Activated naive CD4-positive, alpha-beta T cell (primary cell): ENCODE measurements at places on chromosomes 7 and 10.

DNA sequence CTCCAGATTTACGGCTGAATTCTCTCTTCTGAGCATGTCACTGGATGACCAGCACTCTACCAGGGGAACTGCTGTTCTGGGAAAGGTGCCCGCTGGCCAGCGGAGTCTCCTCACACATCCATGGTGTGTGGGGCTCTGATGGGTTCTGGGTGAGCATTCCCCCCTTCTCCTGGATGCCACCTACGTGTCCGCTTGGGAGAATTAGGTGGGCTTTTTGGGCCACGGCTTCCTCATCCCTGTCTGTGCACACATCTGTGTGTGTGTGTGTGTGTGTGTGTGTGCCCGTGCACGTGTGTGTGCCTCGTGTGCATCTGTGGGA lies 163.0 kb downstream of the DNAJB6 start:
- no peak for DNase-seq

DNA sequence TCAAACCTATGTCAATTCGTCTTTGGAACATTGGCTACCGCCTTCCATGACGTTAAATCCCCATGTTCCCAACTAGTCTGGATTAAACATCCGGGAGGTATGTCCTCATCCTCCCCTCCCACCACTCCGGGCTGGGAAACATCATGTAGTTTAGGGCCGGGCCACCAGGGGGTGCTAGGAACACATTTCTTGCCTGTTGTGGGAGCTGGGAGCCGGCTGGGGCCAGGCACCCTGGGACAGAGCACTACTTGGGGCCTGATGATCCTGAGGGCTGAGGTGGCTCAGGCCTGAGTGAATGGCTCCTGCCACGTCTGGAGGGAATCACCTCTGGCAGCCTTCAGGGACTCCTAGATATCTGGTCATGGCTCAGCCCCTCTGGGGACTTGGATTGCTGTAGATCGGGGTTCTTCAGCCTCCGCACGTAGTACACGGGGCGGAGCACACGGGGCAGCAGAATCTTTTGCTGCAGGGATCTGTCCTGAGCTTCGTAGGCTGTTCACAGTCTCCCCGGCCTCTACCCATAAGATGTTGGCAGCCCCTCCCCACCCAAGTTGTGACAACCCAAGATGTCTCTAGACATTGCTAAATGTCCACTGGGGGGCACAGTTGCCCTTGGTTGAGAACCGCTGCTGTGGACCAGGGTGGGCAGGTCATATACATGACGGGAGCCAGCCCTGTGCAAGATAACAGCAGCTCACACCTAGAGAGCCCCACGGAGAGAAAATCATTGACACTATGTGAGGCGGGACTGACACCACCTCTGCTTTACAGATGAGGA lies 141.2 kb upstream of the ZNF716 start:
- DNase-seq: no peak

GRCh38 chr10:92304061-92304460 lies 13.1 kb downstream of the MARCHF5 start:
- DNase-seq: no peak

GRCh38 chr7:1845536-1846311 lies 175.6 kb downstream of the ELFN1 start:
- DNase-seq: no peak

DNA sequence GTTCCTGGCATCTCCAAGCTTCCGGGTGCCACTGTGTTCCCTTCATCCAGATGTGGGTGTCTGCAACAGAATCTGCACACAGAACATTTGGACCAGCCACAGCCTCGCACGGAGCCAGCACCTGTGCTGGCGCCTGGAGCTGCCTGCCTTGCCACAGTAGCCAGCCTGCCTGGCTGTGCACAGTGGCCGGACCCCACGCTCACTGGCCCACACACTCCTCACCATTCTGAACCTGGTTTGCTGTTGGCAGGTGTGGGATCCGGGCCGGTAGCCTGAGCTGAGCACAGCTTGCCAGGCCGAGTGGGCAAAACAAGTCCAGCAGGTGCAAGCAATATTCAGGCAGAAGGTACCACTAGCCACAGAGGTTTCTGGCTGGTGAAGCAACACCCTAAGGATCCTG lies 7.6 kb upstream of the KLHL7 start:
- no peak for DNase-seq

- no peak for DNase-seq
These were observed 1.9 kb downstream of the GALNT17 start for GRCh38 chr7:71133856-71134255.

- no peak for DNase-seq
These were observed 90.9 kb upstream of the SMNDC1 start for GRCh38 chr10:110395350-110396283.

DNA sequence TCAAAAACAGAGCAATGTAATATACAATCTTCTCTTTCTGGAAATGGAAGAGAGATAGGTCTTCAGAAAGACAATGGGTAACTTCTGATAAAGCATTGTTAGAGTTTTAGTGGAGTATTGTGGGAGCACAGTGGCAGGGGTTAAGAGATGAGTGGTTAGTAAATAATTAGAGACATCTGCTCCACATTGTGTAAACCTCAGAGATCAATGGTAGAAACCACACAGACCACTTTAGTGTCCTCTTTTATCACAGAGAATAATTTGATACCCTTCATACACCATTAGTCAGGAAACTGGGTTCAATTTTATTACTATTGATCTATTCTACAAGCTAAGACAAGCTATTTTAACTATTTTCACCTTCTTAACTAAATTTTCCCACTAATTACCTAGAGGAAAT lies 35.9 kb upstream of the MAGI2 start:
- DNase-seq: no peak

DNA sequence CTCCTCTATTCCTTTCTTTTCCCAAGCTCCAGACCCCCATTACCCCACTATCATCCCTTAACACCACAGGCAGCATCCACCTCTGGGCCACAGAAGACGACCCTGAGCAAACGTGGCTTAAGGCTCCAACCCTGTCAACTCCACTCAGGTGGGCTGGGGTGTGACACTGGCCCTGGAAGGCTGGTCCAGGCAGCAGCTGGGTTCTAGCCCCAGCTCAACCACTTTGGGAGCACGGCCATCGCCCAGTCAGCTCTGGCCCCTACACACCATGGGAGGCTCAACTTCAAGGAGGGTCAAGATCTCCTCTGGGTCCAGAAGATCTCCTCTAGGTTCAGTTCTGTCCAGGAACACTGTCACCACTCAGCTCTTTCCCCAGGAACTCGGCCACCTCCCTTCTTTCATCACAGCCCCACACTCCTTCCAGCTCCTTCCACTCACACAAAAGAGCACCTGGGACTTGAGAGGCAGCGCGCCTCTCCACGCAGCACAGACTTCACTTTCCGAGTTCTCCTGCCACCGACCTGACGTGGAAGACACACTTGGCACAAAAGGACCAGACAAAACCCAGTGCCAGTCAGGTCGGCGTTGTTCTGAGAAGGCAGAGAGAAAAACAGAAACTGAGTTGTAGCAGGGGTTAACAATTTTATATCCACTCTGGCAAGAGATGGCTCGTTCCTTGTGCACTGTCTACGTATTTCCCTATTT lies 84.1 kb downstream of the CTBP2 start:
- DNase-seq: no peak

DNA sequence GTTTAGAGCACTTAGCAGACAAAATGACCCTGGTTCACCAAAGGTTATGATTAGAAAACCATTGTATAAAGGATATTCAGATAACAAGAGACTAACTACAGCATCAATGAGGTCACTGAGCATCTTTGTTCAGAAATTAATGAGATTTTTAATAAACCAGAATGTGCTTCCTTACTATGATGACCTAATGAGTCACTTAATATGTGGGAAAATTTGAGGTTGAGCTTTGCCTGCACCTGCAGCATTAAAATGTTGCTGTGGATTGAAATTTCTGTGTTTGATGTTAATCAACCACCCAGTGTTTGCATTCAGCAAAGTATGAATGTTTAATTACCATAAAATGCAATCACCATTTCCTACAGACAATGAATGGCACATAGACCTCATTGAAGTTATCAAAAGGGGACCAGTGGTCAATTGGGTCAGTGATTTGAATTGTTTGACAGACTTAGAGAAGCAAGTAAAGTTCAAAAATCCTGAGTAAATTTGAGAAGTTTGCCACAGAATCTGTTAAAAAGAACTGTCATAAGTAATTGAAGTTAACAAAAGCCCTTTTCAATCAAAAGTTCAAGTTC lies 45.8 kb downstream of the EXOC6 start:
- no peak for DNase-seq

GRCh38 chr7:24706211-24707170 lies 50.8 kb downstream of the GSDME start:
- DNase-seq: no peak

DNA sequence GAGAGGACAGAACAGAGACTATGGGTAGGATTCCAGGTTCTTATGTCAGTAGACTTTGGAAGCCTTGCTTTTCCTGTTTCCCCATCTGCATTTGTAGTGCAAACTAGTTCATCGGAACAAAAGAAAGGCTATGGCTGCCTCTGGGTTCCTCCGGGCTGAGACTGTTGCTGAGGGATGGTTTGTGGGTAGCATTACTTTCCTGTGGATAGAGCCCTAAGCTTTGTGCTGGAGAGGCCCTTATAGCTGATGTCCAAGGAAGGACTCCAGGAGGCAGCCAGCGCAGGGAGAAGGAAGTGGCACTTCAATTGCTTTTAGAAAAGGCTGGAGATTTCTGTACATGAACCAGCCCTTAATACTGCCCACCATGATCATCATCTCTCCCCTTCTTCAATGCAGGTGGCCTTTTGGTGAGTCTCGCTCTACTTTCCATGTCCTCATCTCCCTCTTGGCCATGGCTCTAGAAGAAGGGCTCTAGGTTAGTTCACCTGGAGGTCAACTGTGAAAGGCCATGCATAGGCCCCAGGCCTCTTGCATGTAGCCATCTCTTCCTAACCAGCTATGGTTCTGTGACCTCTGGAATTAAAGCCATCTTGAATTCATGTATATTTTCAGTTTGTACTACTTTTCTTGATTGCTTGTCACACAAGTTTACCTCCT lies 15.4 kb downstream of the MXI1 start:
- no peak for DNase-seq

DNA sequence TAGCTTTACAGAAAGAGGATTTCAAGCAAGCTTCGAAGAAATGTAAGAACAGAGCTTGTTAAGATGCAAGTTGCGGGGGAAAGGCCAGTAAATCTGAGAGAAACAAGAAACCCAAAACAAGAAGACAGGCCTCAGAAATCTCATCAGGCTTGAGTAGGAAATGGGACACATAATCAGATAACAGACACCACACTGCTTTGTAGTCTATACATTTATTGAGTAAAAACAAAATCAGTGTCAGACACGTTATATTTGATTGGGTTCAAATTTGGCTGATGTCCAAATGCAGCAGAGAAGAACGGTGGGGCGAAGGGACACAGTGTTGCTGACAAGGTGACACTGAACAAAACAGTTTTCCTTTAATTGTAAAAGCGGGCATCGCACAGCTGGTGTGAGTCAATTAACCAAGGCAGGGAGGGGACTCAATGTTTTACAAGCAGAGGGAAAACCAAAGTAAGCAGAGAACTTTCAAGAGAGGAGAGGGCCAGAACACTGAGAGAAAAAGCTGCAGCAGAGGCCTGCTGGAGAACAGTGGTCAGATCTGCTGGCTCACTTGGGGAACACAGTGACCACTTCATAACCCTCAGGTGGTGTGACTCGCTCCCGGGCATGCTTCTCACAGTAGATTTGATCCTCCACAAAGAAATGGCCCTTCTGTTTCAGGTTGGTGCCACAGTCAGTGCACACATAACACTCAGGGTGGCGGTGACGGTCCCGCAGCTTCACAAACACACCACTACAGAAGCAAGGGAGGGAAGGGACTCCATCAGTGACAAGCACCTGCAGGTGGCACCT lies 43.5 kb downstream of the ACSM6 start:
- DNase-seq: no peak

- DNase-seq: no peak
These were observed 6.3 kb downstream of the TRPV5 start for GRCh38 chr7:142927085-142927745.

DNA sequence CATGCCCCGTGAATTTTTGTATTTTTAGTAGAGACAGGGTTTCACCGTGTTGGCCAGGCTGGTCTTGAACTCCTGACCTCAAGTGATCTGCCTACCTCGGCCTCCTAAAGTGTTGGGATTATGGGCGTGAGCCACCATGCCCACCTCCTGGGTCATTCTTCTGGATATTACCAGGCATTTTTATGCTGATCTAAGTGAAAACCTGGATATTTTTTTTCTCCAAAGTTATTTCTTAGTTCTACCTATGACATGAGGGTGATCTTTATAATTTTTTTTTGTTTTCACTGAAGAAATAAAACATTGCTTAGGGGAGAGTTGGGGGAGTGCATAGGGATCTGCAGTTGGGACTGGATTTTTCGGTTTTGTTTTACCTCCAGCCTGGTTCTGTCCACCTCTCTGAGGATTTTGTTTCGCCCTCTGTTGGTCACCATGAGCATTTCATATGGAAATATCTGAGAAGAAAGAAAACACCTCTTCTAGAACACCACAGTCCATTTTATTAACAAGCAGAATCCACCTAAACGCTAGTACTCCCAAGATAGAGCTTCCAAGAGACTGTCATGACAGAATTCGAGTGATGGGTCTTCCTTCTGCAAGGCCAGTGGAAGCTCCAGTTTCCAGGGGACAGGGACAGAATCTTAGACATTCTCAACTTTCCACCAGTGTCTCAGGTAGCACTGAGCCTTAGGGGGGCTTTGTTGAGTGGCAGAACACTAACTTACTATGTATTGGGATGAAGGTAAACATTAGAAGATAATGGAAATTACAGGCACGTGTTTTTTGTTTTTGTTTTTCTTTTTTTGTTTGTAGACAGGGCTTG lies 33.4 kb upstream of the AFAP1L2 start:
- no peak for DNase-seq

- no peak for DNase-seq
These were observed 736.6 kb downstream of the MAGI2 start for GRCh38 chr7:78716876-78717275.

DNA sequence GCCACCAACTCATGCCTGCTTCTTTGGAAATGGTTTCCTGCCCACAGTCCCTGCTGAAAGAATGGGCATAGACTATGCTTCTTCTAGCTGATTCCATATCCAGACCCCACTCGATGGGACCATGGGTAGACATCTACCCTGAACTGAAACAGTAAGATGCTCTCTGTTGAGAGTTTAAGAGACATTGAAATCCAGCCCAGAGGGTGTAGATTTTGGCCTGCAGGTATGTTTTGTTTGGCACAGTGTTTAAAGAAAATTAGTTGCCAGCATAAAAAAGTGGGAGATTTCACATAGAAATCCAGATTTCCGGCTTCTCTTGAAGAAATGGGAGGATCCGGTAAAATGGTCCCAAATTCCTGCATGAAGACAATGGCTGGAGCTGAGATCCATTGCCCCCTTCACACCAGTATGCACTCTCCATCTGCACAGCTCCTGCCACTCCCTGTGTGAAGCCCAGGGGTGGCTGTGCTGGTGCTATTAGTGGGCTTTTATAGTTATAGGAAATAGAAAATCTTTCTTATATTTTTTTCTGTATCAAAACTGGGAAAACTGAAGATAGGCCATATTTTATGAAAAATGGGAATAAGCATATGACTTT lies 218.1 kb downstream of the PTEN start:
- no peak for DNase-seq

- no peak for DNase-seq
These were observed 140.4 kb downstream of the ELFN1 start for GRCh38 chr7:1810521-1810920.
